ENCODE measurements at places on chromosomes 2 and 18. TPM values are rescaled to one million over a fixed set of nuclear protein-coding genes. Genes with fewer than 3 reads are reported as not detected.

The SPEG gene
- 0.05 TPM for total RNA-seq

The DPP10 gene
- not detected for total RNA-seq

The SFT2D3 gene
- total RNA-seq = 7.8 TPM

The CCDC148 gene
- total RNA-seq = not detected

The LCT gene
- total RNA-seq = not detected

The CNTNAP5 gene
- not detected for total RNA-seq

The ADRA2B gene
- total RNA-seq = not detected

The ST8SIA3 gene
- total RNA-seq = not detected
